WTC11 (cell line): ENCODE measurements at places on chromosomes 1 and 21. TPM values are rescaled to one million over a fixed set of nuclear protein-coding genes. Genes with fewer than 3 reads are reported as not detected.

DNA sequence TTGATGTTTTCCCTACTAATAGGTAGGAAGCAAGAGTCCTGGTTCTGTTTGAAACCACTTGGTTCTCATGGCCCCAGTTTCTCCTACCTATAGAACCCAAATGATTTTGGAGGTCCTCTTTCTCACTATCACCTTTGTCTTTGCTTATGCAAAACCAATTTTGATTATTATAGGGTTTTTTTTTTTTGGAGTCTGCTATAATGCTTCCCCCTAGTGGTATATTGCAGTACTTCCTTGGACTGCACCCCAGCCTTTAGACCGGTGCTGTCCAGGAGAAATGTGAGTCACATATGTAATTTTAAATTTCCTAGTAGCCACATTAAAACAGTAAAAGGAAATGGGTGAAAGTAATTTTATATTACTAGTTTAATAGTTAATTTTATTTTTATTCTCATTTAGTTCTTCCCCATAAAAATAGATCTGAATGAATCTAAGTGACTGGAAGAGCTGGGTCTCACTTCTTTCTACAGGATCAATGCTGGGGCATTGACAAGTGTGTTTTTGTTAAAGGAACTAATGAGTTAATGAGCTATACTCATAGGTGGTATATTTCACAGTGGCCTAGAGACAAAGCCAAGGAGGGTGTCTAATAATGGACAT, 10.6 kb downstream of the FCMR start:
- no peak for DNase-seq

- DNase-seq: no peak
Observed at GRCh38 chr1:32867151-32867550, 3.6 kb downstream of the FNDC5 start.

GRCh38 chr1:168301664-168302320, 21.1 kb downstream of the TBX19 start:
- no peak for DNase-seq

DNA sequence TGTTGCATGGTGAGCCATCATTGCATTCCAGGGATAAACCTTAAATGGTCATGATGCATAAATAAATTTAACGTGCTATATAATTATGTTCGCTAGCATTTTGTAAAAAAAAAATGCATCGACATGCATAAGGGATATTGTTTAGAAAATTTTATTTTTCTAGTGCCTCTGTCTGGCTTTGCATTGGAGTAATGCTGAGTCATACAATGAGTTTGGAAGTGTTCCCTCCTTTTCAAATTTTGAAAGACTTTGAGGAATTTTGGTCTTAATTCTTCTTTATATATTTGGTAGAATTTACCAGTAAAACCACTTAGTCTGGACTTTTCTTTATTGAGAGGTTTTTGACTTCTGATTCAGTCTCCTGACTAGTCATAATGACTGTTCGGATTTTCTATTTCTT, 4.9 kb downstream of the MNDA start:
- no peak for DNase-seq

GRCh38 chr1:226764533-226764932, 25.5 kb upstream of the ITPKB start:
- DNase-seq: no peak

DNA sequence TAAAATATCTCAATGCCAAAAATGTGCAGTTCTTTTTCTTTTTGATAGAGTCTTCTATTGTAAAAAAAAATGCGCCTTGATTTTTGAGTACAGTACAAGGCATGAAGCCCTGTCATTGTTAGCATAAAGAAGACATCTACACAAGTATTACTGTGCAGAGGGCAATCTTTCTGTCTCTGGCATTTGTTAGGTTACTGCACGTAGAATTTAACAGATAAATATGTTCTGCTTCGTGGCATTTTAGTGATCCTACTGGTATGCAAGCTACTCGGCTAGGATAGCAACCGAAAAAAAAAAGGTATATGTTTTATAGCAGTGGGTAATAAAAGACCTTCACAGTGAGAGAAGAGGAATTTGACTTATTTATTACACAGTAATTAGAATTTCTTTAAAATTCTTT, 492.9 kb upstream of the ADGRL2 start:
- DNase-seq: no peak

GRCh38 chr1:10717296-10718082, 79.0 kb downstream of the CASZ1 start:
- DNase-seq: no peak

GRCh38 chr1:60160141-60160540, 86.6 kb upstream of the C1orf87 start:
- no peak for DNase-seq

- no peak for DNase-seq
Observed at GRCh38 chr1:244104309-244105060, 53.4 kb downstream of the ZBTB18 start.

- no peak for DNase-seq
Observed at GRCh38 chr21:41819856-41820281, 53.0 kb upstream of the RIPK4 start.

DNA sequence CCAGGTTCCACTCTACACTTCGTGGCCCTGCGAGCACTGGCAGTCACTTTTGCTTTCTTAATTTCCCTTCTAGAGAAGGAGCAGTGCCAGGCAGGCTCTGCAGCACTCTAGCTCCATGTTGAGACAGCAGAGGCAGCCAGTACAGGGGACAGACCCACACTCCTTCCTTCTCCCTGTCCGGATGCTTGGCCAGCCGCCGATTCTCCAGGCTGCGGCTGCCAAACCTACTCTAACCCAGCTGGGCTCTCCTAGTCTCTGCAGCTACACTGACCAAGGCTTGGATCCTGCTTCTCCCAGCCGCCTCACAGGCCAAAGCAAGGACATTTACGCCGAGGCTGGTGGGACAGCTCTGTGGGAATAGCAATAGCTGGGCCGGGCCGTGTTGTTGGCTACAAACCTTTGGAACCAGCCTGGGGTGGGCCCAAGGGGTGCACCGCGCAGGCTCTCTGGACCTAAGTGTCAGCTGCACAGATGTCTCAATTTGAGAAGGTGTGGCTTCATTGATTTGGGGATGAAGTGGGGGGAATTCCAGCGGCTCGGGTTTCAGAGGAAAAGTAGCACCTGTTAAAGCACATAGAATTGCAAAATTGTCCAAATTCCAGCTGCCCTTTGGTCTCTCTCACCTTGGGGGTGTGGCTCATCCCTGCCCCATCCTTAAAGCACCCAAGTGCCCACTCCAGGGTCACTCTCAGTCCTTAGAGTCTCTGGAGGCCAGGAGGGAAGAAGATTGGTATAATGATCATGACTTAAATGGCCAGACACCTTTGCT, 3.2 kb downstream of the BARHL2 start:
- DNase-seq: no peak

GRCh38 chr1:2854151-2854550, 52.7 kb upstream of the TTC34 start:
- DNase-seq: no peak

DNA sequence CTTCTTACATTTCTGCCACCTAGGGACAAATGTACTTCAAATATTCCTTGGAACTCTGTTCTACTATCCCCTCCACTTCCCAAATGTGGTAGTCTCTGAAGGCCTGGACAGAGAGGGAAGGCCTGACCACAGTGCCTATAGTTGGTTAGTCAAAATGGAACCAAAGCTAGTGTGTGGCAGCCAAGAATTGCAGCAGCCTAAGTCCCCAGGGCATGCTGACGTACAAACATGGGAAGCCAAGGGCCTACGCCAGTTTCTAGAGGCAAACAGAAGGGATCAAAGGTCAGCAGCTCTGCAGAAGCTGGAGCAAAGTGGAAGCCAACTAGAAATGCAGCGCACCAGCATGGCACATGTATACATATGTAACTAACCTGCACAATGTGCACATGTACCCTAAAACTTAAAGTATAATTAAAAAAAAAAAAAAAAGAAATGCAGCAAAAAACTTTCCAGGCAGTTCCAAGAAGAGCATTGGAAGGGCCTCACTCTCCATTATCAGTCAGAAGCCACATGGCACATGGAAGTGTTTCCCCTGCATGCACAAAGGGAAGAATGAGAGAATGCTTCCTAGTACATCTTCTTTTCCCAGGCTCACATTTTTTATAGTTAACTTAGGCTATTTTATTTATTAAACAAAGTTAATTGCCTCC, 39.4 kb upstream of the GADD45A start:
- DNase-seq: no peak

DNA sequence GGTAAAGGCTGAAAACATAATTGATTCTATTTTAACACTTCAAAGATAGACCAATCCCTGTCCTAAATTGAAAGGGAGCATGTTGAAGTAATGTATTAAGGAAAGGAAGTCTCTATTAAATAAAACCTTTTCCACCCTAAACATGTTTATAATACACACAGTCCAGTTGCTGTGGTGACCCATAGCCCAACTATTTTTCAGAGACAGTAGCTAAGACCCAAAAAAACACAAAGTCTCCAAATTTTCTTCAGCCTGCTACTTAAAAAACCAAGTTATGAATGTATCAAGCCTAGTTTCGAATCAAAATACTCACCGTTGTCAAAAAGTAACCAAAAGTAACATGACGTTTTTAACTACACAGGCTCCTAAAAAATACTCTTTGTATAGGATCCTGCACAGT, 1.6 kb downstream of the ELK4 start:
- no peak for DNase-seq

DNA sequence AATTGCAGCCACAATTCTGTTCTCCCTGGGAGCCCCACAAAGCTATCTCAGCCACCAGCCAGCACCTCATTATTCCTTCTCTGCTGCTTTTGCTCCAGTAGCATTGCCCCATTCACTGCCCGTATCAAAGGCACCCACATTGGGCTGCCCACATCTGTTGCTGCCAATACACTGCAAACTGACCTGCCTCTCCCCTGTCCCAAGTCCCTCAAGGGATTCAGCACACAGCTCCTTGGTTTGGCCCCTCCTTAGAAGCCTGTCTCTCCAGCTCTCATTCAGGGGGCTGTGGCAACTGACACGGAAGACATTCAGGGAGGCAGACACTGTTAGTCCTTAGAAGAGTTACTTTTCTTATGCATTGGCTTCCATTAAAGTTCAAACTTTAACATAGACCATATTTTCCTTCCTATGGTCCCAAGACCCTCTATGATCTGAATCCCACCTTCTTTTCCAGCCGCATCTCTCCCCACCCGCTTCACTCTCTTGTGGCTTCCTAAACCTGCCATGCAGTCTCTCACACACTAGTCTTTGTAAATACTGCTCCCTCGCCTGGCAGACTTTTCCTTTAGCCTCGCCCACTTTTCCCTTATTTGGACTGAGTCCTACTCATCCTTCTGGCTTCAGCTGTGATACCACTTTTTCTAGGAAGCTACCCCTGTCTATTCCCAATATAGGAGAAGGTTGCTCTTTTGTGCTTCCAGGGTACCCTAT, 19.3 kb upstream of the KLHDC8A start:
- peak; percentile 30 for DNase-seq

DNA sequence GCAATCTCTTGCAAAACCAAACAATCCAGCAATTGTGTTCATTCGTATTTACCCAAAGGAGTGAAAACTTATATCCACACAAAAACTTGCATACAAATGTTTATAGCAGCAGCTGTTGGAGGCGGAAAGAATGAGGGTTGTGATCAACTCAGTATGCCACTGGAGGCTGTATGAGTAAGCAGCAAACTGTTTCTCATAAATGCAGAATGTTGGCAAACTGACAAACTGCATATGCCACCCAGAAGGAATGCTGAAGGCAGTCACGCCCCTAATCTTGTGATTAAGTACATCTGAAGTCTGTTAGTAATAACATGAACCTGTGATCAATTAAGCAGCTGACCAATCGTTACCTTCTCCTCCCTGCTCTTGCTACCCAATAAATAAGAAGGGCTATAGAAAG, 60.5 kb upstream of the CR2 start:
- DNase-seq: no peak

GRCh38 chr1:176954242-176954641, 210.3 kb downstream of the ASTN1 start:
- no peak for DNase-seq

DNA sequence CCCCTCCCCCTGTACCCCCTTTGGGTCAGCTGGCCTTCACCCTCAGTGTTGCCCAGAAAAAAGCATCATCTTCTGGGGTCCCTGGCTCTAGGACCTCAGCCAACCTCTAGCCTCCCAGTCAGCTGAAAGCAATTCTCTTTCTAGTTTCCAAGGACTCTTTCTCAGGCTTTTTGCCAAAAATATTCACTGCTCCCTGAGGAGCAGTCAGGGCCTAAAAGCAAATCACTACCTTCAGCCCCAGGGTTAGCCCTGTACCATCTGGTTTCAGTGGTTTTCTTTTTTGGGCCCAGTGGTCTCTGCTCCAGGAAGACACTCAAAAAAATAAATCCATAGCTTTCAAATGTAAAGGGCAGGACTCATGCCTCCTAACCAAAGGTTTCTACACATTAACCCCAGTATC, 3.1 kb upstream of the LMOD1 start:
- DNase-seq: no peak

- no peak for DNase-seq
Observed at GRCh38 chr1:34320053-34320669, 143.5 kb downstream of the C1orf94 start.

DNA sequence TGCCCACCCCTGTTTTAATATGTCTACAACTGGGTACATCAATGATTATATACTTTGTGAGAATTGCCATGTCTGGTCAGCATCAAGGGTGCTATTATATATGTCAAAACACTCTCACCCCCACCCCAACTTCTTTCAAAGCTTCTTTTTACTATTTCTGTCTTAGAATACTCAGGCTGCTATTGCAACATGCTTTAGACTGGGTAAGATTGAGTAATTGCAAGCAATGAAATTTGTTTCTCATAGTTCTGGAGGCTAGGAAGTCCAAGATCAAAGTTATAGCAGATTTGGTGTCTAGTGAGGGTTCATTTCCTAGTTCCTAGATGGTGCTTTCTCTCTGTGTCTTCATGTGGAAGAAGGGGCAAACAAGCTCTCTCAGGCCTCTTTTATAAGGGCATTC, 100.5 kb upstream of the KCNK1 start:
- DNase-seq: no peak

- DNase-seq: no peak
Observed at GRCh38 chr1:10646347-10646861, 150.0 kb downstream of the CASZ1 start.

DNA sequence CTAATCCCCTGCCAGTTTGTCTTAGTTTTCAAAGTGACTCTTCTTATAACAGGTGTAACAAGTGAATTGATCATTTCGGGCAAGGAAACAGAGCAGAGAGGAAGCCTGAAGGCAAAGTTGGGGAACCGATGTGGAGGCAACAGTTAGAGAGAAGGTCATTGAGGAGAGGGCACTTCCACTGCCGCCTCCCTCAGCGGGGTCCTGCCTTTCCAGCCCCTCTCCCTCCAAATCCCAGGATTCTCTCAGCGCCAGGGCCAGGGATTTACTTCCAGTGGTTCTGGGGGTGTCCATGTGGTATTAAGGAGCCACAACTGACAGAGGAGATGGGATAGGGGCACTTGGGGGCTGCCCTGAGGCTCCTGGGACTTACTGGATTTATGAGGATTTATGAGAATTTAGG, 39.7 kb upstream of the PDE9A start:
- no peak for DNase-seq

Gene KIAA0040
- total RNA-seq: 8.8 to 15.0 TPM (median 11.9 TPM) in 3 replicates

Gene HPCAL4
- total RNA-seq: 0.50 to 0.80 TPM (median 0.60 TPM) in 3 replicates

Gene TLR5
- total RNA-seq: 0.46 to 1.1 TPM (median 0.73 TPM) in 3 replicates

Gene OR2T29
- total RNA-seq: not detected in 3 replicates

Gene SERPINC1
- 0.57 to 1.0 TPM (median 0.69 TPM) in 3 replicates for total RNA-seq

Gene CYP4A22
- not detected in 3 replicates for total RNA-seq

Gene MAP3K21
- total RNA-seq: 21.1 to 24.0 TPM (median 23.0 TPM) in 3 replicates

Gene RHD
- not detected in 3 replicates for total RNA-seq

Gene TTC34
- total RNA-seq: 0.39 to 0.61 TPM (median 0.44 TPM) in 3 replicates

Gene HMCN1
- total RNA-seq: 5.6 to 10.6 TPM (median 10.5 TPM) in 3 replicates

Gene TSTD1
- total RNA-seq: 74.5 to 107 TPM (median 100 TPM) in 3 replicates

Gene MFAP2
- 136 to 144 TPM (median 141 TPM) in 3 replicates for total RNA-seq

Gene OR6N1
- not detected in 3 replicates for total RNA-seq

Gene ILDR2
- total RNA-seq: 0.89 to 1.8 TPM (median 1.6 TPM) in 3 replicates
